ENCODE measurements at places on chromosomes 5 and 9. TPM values are rescaled to one million over a fixed set of nuclear protein-coding genes. Genes with fewer than 3 reads are reported as not detected.

PTGDS gene
- polyA plus RNA-seq: 29.9 TPM

CDKN2B-AS1 gene
- polyA plus RNA-seq: not detected

ORM2 gene
- polyA plus RNA-seq: not detected

HCN1 gene
- 0.27 TPM for polyA plus RNA-seq

PPP3R2 gene
- not detected for polyA plus RNA-seq

UAP1L1 gene
- 2.4 TPM for polyA plus RNA-seq

FRMD3 gene
- 55.9 TPM for polyA plus RNA-seq

LURAP1L gene
- 2.3 TPM for polyA plus RNA-seq

CDH9 gene
- polyA plus RNA-seq: not detected

SH3RF2 gene
- polyA plus RNA-seq: 24.3 TPM

F2R gene
- polyA plus RNA-seq: 1.1 TPM

RNF224 gene
- polyA plus RNA-seq: 0.01 TPM

PDGFRB gene
- polyA plus RNA-seq: 14.6 TPM

GRM6 gene
- polyA plus RNA-seq: not detected

FANCG gene
- polyA plus RNA-seq: 4.5 TPM

ANKRD31 gene
- polyA plus RNA-seq: not detected

IL9 gene
- polyA plus RNA-seq: not detected

PPP6C gene
- 47.3 TPM for polyA plus RNA-seq

TIGD6 gene
- 1.4 TPM for polyA plus RNA-seq

SLC27A4 gene
- 61.5 TPM for polyA plus RNA-seq

DAPK1 gene
- polyA plus RNA-seq: 1.3 TPM

S100Z gene
- polyA plus RNA-seq: not detected

SHOC1 gene
- 0.03 TPM for polyA plus RNA-seq

CCL28 gene
- polyA plus RNA-seq: 0.07 TPM

STKLD1 gene
- polyA plus RNA-seq: 0.46 TPM

GLRA1 gene
- polyA plus RNA-seq: not detected

IGFBPL1 gene
- not detected for polyA plus RNA-seq

FOXI1 gene
- polyA plus RNA-seq: not detected

SPINK4 gene
- not detected for polyA plus RNA-seq

OR1J2 gene
- polyA plus RNA-seq: not detected

FGF1 gene
- 1.00 TPM for polyA plus RNA-seq

GARNL3 gene
- polyA plus RNA-seq: 1.9 TPM

CDHR2 gene
- polyA plus RNA-seq: 0.16 TPM

DMRT2 gene
- 6.8 TPM for polyA plus RNA-seq

CARTPT gene
- not detected for polyA plus RNA-seq

TYRP1 gene
- 1.4 TPM for polyA plus RNA-seq

C5orf52 gene
- not detected for polyA plus RNA-seq

ZNF618 gene
- polyA plus RNA-seq: 0.31 TPM

SPATA31A3 gene
- polyA plus RNA-seq: not detected

TTC23L gene
- not detected for polyA plus RNA-seq

BARHL1 gene
- polyA plus RNA-seq: not detected

NRG2 gene
- 4.6 TPM for polyA plus RNA-seq

CCDC192 gene
- 0.12 TPM for polyA plus RNA-seq

LHX6 gene
- polyA plus RNA-seq: 2.4 TPM

ZNF622 gene
- polyA plus RNA-seq: 75.8 TPM

SARDH gene
- polyA plus RNA-seq: 0.16 TPM

PGM5 gene
- 10.2 TPM for polyA plus RNA-seq

DAB2IP gene
- 14.1 TPM for polyA plus RNA-seq

NDUFAF2 gene
- polyA plus RNA-seq: 71.1 TPM

CCNJL gene
- polyA plus RNA-seq: 0.04 TPM

DBN1 gene
- polyA plus RNA-seq: 20.8 TPM

CDC20B gene
- polyA plus RNA-seq: not detected

BSPRY gene
- 0.03 TPM for polyA plus RNA-seq

SIT1 gene
- polyA plus RNA-seq: 0.10 TPM

MAN1B1 gene
- 13.1 TPM for polyA plus RNA-seq

RASGRF2 gene
- polyA plus RNA-seq: 2.2 TPM

BTNL3 gene
- 0.01 TPM for polyA plus RNA-seq

CORO2A gene
- polyA plus RNA-seq: 0.09 TPM

ACSL6 gene
- 0.12 TPM for polyA plus RNA-seq

Measured in psoas muscle (tissue), 8 donors.